Calu3 (cell line): ENCODE measurements at places on chromosomes 5 and 9.
A peak's percentile ranks its signal among the peaks of the same experiment; 100 is the strongest.

DNA sequence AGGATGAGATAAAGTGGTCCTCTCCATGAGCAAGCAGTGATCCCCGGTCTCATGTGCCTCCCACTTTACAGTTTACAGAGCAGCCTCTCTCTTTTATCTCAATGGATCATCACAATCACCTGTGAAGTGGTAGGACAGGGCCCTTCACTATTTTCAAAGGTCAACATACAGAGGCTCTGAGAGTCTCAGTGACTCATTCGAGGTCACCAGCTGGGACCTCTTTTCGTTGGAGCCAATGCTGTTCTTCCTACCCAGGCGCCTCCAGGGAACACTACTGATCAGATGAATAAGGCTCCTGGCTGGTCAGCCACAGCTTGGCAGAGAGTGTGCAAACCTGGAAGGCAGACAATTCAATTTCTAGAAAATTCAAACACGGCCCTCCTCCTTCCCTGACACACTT is 16.6 kb downstream of the GGTA1 start:
- DNase-seq = no peak

DNA sequence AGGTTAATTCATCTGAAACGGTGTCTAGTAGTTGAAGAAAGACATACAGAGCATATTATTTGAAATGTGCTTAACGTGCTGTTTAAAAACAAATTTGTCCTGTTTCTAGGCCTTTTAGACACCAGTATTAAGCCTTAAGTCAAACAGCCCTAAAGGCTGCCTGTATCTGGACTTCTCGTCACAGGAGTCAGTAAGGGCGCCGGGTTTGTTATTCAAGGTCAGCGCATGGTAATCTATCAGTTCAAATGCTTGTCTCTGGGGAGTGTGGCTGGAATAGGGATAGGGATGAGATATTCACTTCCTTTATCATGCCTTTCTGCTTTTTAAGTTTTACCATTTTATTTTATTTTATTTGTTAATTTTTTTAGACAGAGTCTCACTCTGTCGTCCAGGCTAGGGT is 9.4 kb upstream of the CNOT6 start:
- no peak for DNase-seq

GRCh38 chr9:107648153-107648715 is 158.7 kb upstream of the KLF4 start:
- DNase-seq = no peak

DNA sequence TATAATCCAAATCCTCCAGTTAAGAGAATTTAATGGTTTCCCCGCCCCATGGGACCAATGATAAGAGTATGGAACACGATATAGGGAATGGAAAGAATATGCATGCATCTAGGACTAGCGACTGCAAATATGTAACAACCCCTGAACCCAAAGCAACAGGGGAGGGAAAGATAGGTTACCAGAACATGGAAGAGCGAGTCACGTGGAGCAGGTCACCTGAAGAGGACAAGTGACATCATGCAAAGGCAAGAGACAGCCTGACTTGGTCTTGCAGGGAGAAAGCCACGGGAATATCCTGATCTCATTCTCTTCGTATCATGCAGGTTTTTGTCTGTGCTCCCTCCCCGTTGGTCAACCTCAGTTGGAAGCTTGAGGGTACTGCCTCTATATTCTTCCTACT is 4.7 kb upstream of the UHRF2 start:
- DNase-seq = no peak

DNA sequence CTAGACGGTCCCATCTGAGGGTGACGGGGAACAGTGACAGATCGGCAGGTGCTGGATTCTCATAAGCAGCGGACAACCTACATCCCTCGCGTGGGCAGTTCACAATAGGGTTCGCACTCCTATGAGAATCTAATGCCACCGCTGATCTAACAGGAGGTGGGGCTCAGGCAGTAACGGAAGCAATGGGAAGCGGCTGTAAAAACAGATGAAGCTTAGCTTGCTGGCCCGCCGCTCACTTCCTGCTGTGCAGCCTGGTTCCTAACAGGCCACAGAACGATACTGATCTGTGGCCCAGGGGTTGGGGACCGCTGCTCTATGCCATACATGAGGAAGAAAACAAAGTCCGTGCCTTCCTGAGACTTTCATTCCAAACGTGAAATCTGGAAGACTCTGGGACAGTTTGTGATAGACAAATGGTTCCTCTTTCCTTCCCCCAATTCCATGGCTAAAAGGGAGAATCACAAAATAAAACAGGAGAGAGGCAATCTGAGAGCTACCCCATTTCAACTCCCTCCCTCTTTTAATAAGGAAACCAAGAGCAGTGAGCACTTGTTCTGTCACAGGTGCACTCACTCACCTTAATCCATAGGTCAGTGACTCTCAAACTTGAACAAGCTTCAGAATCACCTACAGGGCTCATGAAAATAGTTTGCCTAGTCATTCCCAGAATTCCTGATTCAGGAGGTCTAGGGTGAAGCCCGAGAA is 12.1 kb downstream of the PDCL start:
- no peak for DNase-seq

- DNase-seq = no peak
Observed at GRCh38 chr9:74721696-74722660, 165.7 kb downstream of the TRPM6 start.

GRCh38 chr5:132791026-132791425 is 14.0 kb upstream of the SEPTIN8 start:
- DNase-seq = no peak

DNA sequence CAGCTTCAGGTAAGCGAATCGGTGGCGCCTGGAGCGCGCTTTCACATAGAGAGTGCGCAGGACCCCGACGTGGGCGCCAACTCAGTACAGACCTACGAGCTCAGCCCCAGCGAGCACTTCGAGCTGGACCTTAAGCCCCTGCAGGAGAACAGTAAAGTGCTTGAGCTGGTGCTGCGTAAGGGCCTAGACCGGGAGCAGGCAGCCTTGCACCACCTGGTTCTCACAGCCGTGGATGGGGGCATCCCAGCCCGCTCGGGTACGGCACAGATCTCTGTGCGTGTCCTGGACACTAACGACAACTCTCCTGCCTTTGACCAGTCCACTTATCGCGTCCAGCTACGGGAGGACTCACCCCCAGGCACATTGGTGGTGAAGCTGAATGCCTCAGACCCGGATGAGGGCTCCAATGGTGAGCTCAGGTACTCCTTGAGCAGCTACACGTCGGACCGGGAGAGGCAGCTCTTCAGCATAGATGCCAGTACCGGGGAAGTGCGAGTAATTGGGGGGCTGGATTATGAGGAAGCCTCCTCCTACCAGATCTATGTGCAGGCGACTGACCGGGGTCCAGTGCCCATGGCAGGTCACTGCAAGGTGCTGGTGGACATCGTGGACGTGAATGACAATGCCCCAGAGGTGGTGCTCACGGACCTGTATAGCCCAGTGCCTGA is 1.1 kb downstream of the PCDHAC2 start:
- DNase-seq = no peak

DNA sequence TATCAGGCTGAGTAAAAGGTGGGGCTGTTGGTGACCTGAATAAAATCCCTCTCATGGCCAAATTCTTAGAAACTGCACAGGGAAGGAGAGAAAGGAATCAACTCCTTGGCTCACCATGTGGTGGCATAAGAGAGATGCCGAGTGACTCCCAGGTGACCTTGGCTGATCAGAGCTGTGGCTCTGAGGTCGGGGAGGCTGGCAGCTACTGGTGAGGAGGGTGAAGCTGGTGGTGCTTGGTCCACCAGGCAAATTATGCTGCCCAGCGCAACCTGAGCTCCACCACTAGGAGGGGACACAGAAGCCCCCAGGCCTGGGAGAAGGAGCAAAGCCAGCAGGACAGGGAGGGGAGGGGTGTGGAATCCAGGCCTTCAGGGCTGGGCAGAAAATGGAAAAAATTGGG is 111.2 kb upstream of the IL12B start:
- DNase-seq = peak; percentile 30

DNA sequence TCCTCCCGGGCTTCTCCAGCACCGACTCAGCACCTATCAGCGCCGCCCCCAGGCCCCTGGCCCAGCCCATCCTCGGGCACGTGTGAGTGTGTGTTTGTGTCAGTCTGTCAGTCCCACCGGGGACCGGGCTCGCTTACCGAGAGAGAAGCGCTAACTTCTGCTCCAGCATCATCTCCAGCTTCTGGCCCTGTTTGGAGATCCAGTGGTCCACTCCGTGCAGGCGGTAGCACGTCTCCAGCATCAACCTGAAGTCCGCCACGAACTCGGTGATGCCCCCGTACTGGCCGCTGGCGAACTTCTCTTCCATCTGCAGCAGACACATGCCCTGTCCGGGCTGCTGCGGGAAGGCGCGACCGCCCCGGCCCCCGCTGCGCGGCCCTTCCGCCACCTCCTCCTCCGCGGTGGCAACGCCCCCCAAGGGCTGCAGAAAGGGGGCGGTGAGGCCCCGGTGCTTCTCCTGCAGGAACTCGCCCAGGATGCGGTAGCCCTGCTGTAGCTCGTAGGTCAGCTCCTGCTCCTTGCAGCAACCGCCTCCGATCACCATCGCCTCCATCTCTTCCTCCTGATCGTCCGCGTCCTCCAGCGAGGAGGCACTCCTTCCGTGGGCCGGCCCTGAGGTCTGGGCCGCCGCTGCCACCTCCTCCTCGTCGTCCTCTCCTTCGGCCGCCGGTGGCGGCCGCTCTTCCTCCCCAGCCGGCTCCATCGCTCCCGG is 8.2 kb downstream of the RANBP6 start:
- DNase-seq = peak; percentile 90

GRCh38 chr9:7369384-7369821 is 430.2 kb downstream of the DMAC1 start:
- DNase-seq = no peak

- no peak for DNase-seq
Observed at GRCh38 chr5:133401731-133402347, 210.5 kb downstream of the FSTL4 start.

DNA sequence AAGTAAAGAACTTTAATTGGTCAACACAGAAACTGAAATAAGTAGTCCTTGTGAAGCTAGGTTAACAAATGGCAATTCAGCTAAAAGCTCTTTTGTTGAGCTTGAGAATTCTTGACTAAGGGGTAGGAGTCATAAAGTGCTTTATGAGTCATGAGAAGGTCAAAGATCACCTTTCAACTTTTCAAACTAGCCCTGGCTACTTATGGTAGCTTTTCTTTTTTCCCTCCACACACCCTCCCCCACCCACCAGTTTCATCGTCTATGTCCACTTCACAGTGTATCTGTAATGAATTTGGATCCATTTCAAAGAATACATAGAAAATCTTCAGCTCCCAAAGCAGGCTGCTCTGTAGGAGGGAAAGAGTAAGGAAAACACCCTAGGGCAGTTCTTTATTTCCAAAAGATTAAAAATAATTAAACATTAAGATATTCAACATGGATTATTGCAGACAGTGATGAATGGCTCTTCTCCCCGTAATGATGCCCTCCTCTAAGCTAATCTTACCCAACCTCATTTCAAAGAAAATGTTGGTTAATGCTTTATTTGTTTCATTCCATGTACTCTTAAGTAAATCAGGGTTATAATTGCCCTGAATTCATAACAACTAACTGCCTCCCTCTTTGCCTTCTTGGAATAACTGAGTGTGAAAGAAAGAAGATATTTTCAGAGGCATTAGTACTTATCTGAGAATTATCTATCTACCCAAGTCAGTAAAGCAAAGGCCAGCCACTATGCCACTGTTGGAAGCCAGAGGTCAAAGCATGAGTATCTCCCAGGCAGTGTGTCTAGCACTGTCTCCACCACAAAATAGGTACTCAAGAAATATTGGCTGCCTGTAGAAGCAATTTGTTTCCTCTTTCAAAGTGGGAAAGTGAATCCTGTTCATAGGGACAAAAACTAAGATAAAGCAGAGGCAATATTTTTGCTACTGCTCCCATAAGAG is 290.6 kb downstream of the PIK3R1 start:
- no peak for DNase-seq

- DNase-seq = no peak
Observed at GRCh38 chr5:126794157-126794828, 17.4 kb downstream of the LMNB1 start.

DNA sequence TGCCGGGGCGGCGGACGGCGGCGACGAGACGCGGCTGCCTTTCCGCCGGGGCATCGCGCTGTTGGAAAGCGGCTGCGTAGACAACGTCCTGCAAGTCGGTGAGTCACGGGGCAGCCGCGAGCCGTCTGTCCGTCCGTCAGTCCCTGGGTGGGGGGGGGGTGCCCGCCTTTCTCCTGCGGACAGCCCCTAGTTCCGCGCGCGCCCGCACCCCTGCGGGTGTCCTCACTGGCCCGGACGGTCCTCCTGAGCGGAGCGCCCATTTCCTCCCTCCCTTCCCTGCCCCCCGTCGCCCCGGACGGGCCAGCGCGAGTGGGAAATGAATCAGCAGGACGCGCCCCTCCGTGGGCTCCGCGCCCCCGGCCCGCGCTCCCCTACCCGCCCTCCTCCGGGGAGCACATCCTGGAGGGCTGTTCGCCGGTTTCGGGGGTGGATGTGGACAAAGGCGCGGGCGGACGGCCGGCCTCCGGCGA is 828 bp downstream of the ZSWIM6 start:
- peak; percentile 34 for DNase-seq

- no peak for DNase-seq
Observed at GRCh38 chr5:69364850-69365249, 4.5 kb downstream of the AK6 start.

DNA sequence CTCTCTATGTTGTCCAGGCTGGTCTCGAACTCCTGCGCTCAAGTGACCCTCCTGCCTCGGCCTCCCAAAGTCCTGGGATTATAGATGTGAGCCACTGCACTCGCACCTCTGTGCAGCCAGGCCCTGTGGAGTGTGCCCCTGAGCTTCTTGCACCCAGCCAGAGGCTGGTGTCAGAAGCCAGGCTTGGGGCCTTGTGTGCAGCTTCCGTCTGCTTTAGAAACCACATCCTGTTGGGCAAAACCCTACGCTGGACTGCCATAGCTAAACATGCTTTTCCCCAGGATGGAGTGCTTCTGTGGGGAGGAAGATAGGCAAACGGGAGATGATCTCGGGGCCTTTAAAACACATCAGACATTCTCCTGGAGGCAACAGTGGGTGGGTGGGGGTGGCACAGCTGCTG is 40.1 kb downstream of the PRRT1B start:
- DNase-seq = no peak

DNA sequence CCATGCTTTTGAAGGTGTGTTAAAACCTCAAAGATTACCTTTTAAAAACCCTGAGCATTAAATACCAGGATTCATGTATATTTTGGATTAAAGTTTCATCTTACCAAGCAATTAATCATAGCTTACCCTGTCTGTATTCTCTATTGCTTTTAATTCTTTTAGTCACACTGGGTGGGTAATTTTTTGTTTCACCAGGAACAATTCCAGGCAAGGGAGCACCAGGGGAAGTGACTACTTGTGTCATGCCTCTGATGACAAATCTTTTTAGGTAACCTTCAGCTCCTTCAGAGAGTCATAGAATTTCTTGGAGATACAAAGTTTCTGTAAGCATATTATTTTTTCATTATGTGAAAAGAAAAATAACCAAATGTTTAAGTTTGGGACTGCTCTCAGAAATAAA is 33.4 kb upstream of the ANXA1 start:
- no peak for DNase-seq

- DNase-seq = no peak
Observed at GRCh38 chr5:10482791-10483530, 41.3 kb downstream of the ROPN1L start.
